ENCODE measurements at places on chromosomes 16 and 17.

DNA sequence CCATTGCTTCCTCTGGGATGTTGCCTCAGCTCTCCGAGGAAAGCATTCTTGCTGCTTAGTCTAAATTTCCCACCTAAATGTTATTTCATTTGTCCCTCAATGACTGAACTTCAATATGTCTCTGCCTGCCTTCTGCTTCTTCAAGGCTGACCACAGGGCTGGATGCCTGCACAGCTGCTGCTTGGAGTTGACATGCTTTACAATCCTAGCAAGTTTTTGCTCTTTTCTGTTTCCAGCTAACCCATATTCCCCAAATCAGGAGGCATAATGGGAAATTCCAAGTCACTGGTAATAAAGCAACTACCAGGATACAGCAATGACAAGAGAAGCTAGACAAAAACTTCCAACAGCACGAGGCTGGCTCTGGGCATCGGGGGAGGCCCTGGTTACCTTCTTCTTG is 48.9 kb downstream of the GTF3C1 start:
- DNase-seq: no peak

DNA sequence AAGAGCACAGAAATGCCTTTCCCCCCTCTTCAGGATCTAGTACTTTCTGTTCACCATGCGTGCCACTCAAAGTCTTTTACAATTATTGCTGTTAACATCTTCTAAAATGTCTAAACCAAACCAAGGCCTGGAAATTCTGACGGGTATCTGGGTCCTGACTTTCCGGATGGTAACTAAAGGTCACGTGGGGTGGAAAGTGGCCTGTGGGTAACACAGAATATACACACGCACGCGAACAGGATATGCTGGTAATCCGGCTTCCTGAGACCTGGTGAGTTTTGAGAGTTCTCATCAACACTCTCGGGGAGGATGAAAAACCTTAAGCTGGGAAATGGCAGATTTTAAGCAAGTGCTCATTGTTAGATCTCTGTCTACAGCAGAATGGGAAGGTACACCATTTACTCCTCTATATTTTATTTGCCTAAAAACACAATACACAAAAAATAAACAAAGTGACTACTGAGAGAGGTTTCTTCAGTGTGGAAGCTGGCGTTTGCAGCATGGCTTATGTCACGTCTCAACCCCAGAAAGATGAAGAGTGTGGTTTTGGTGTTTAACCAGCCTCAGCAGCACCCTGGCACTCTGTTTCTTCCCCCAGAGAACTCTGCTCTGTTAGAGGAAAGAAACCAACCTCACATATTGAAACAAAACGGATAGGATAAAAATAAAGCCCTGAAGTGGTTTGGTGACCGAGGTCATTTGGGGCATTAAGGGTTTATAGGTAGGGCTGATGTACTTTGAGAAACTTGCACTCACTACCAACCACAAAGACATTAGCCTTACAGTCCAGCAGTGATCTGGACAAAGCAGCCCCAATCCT is 37.3 kb downstream of the SMG6 start:
- peak; percentile 98 for DNase-seq

DNA sequence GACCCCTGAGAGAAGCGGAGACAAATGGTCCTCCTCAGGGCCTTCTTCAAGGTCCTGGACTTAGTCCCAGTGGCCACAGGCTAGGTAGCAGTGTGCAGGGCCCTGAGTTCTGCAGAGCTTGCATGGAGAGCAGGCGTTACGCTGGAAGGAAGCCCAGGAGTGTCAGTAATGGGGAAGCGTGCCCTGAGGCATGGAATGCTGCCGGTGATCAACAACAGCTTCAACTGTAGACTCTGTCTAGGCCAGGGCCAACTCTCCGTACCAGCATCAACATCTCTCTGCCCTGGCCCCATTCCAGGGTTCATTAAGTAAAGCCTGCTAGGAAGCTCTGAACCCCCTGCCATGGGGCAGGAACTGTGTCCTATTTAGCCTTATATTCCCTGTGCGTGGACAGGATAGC is 568 bp upstream of the TNK1 start:
- no peak for DNase-seq

GRCh38 chr16:79885320-79885719 is 284.8 kb upstream of the MAF start:
- DNase-seq: no peak

DNA sequence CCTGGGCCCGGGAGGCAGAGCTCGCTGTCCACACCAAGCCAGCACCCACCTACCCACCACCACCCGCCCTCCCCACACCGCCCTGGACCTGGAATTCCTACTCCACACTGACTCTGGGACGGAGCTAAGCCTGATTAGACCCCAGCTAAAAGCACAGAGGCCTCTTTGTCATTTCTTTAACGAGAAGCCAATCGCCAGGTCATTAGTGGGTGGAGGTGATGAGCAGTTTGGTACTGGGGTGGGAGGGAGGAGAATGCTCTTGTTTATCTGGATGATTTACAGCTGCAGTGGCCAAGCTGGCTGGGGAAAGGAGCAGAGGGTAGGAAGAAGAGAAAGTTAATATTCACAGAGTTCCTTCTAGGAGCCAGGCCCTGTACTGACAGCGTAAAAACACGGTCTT is 6.0 kb upstream of the BHLHA9 start:
- no peak for DNase-seq

DNA sequence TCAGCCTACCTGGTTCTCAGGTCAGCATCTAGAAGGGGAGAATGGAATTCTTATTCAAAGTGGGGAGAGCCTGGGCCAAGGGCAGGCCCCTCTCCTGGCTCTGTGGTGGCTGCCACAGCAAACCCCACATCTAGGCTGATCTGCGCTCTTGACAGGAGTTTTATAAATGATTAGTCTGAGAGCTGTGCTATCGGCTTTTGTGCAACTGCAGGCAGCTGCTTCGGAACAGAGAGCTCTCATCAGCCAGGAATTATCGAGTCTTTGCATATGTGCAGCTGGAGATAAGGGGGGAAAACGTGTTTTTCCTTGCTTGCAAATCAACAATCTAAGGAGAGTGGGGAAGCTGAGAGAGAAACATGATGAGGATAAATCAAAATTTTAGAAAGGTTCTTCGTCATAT is 91.7 kb downstream of the HS3ST3A1 start:
- no peak for DNase-seq

DNA sequence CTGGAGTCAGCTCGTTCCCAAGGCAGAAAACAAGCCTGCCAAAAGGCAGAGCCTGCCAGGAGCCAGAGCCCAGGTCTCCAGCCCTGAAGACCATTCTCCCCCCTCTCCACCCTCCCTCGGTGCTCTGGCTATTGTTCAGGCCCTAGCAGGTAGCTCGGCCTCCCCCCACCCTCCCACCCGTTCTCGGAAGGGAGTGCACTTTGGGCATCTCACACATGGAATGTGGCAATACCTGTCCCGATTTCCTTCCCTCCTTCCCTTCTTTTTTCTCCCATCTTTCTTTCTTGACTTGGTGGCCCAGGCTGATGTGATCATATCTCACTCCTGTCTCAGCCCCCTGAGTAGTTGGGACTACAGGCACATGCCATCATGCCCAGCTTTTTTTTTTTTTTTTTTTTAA is 12.4 kb downstream of the CNGB1 start:
- no peak for DNase-seq

DNA sequence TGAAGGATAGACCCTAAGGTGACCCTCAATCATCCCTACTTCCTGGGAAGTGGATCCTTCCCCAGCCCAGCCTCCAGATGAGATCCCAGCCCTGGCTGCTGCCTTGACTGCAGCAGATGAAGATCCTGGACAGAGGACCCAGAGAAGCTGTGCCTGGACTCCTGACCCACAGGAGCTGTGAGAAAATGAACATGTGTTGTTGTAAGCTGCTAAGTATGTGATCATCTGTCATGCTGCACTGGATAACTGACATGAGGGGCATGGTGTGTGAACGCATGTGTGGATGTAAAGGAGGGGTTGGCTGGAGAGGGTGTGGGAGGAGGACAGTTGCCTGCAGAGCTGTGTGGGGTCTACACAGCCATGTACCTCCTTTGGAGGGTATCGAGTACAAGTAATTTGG is 69.3 kb downstream of the SLC5A11 start:
- DNase-seq: no peak

DNA sequence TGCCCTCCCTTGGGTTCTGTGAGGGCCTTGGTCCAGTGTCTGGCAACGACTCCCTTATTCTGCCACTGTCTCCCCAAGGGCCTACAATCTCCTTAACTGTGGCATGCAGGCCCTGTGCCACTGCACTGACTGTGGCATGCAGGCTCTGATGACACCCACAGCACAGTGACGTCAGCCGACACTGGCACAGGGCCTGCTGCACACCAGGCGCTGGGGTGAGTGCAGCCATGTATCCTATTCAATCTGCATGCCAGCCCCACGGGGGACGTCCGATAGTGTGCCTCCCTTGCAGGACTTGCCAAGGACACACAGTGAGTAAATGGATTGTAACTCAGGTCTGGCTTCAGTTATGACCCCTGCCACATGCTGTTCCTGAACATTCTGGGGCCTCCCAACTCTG is 39.8 kb upstream of the RASD1 start:
- DNase-seq: no peak

- no peak for DNase-seq
Measured at GRCh38 chr17:43779145-43780125, 658 bp upstream of the DUSP3 start.

DNA sequence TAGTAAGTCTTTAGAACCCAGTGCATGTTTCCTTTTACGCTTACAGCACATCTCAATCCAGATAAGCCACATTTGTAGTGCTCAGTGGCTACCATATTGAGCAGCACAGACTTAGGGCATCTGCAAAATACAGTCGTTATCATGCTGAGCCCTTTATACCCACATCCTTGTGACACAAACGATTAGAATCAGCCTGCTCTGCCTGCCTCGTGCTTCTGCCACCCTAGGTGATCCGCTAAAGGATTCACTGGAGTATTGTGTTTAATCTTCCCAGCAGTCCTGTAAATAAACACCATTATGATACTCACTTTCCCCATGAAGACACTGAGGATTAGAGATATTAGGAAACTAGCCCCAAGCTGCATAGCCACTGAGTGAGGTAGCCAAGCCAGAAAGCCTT is 51.3 kb upstream of the FA2H start:
- no peak for DNase-seq

GRCh38 chr17:7523033-7523432 is 25.8 kb upstream of the TNFSF12 start:
- DNase-seq: peak; percentile 40

Data from T-helper 2 cell (primary cell).